ENCODE measurements at places on chromosomes 12 and 14.
A peak's percentile ranks its signal among the peaks of the same experiment; 100 is the strongest.

DNA sequence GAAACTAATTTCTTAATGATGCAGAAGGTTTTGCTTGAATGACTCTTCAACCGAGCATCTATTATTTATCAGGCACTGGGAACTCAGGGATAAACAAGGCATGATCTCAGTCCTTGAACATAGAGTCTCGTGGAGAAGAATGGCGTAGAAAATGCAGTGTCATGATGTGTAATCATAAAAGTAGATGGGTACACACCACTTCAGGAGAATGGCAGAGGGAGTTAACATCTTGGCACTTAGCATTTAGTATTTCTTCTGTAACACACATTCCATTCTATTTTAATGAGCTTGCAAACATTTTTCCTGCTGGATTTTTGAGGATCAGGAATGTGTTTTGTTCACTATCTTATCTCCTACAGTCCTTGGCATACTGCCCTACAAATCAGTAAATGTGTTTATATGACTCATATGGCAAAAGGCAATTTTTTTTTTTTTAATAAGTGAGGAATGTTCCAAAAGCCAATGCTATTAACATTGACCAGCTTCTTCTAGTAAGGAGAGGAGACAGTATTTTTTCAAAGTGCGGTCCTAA, 3.8 kb downstream of the TXNRD1 start:
- peak; percentile 99 for DNase-seq

GRCh38 chr12:103882861-103883596, 42.0 kb upstream of the NT5DC3 start:
- DNase-seq = no peak

DNA sequence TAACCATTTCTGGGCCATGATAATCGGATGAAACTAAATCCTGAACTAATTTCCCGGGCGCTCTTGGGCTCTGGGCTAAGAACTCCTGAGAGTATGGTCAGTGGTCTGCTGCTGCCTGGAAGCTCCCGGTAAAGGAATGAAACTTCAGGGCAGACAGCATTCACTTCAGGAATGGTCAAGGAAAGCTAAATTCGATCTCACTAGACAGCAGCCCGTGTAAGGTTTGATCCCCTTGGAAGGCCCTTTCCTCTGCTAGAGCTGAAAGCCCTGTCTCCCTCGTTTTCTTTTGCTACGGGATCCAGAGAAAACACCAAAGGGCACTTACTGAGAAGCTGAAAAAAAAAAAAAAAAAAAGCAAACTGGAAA, 680 bp downstream of the ASB8 start:
- DNase-seq = no peak

- no peak for DNase-seq
These were observed 825 bp upstream of the CCDC85C start for GRCh38 chr14:99604766-99605298.

- DNase-seq = no peak
These were observed 2.1 kb upstream of the PTPRQ start for GRCh38 chr12:80441921-80442320.

DNA sequence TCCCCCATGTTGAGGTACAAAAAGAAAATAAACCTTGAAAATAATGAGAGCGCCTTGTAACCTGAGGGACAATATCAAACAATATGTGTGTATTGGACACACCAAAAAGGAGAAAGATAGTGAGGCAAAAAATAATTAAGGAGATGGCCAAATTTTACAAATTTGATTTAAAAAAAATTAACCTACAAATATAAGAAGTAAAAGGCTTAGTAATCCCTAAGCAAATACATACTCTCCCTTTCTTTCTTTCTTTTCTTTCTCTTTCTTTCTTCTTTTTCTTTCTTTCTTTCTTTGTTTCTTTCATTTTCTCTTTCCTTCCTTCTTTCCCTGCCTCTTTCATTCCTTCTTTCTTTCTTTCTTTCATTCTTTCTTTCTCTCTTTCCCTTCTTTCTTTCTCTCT, 133.4 kb downstream of the PIK3C2G start:
- DNase-seq = no peak

DNA sequence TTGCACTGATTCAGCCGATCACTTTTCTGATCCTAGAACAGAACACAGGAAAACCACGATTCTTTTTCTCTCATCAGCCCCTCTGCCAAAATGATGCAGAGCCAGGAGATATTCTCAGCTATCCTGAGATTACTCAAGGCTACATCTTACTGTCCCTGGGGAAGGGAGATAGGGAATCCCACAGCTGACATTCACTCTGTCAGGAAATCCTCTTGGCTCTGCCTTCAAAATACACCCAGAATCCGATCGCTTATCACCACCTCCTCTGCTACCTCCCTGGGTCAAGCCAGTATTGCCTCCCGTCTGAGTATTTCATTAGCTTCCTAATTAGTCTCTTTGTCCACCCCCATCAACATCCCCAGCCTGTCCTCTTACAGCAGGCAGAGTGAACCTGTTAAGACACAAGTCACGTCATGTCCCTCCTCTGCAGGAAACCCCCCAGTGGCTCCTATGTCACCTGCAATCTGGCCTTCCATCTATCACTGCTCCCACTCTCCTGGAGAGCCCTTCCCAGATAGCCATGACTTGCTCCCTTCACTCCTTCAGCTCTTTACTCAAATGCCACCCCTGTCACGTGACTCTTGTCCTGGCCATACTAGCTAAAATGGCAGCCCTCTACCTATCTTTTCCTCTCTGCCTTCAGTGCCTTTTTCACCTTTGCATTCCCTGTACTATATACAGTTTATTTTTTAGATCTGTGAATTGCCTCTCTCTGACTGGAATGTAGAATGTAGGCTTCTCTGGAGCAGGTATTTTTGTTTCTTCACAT, 70.3 kb downstream of the GALNT4 start:
- no peak for DNase-seq

DNA sequence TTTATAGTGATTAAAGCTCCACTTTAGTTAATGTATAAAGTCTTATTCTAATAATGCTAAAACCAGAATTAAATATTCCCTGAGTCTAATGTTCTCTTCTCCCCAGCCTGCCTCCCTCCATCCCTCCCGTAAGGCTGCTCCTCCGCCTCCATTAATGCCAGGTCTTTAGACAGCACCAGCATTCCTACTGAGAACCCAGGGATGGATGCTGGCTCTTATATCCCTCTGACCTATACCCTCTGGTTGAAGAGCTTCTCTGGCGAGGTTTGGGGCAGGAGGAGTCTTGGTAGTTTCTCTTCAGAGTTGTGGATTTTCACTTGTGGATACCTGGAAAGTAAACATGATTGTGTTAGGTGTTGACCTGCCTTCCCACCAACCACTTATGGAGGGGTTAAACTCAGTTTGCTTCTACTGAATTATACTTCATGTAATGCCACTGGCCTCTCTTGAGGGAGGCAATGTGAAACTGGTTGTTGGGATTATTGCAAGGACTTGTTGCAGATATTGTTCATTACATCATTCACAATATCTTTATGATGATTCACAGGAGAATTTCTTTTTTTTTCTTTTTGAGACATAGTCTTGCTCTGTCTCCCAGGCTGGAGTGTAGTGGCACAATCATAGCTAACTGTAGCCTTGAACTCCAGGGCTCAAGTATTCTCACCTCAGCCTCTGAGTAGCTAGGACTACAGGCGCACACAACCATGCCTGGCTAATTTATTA, 11.1 kb upstream of the SMAGP start:
- DNase-seq = no peak
